ENCODE measurements at places on chromosomes 7 and 10.
A peak's percentile ranks its signal among the peaks of the same experiment; 100 is the strongest.

GRCh38 chr7:149716932-149717307 lies 56.5 kb downstream of the ZNF467 start:
- DNase-seq = no peak

DNA sequence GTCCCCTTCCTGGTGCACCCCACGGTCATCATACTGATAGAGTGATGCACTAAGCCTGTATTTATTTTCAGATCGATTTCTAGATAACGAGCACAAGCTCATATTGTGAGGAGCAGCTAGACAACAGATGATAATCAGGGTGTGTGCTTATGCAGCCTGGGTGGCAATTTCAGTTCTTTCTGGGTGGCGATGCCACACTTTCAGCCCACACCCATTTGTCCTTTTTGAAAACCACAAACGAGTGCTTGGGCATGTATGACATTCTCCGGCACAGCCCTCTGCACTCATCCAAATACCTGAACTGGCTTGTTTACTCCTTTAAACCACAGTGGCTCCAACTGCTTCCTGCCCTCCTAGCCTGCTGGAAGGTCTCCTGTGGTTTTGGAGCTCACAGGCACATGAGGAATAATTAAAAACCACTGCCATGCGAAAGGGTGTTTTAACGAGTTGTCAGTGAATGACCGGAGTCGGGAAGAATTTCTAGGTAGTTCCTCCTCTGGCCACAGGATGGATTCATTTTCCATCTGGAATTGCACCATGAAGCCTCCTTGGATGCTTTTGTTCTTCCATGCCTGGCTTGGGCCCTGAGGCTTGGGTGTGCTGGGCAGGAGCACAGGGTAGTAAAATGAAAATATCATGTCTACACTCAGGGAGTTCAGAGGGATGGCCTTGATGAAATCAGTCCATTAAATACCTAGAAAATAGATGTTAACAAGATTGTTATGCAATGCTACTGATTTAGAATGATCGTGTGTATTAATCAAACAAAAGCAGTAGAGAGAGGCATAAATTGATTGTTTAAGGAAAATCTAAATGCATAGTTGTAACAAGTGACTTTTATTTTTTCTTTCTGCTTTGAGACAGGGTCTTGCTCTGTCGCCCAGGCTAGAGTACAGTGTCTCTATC lies 52.4 kb upstream of the ITGB1 start:
- peak; percentile 14 for DNase-seq

DNA sequence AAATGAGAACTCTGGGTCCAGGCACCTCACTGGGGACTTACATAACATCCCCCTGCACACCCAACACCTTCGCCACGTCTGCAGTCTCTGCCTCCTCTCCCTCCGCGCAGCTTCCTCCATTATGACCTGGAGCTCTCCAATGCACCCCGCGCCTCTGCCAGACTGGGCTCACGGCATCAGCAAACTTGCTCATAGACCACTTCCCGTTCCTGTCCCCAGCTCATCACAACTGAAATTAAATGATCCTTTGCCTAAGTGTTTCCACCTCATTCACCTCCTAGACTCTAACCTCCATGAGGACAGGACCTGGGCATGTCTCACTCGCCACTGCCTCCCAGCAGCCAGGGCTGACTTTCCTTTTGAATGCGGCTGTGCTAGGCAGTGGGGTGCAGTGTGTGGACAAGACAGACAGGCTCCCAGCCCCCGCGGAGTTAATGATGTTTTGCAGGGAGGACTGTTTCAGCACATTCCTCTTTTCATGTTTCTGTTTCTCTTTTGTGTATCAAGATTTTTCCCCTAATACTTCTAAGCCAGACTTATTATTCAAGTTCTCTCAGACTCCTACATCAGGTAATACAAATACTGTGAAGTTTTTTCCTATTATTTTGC lies 18.8 kb downstream of the CHST15 start:
- no peak for DNase-seq

- DNase-seq = no peak
Observed at GRCh38 chr7:42960762-42961161, 28.6 kb downstream of the MRPL32 start.

DNA sequence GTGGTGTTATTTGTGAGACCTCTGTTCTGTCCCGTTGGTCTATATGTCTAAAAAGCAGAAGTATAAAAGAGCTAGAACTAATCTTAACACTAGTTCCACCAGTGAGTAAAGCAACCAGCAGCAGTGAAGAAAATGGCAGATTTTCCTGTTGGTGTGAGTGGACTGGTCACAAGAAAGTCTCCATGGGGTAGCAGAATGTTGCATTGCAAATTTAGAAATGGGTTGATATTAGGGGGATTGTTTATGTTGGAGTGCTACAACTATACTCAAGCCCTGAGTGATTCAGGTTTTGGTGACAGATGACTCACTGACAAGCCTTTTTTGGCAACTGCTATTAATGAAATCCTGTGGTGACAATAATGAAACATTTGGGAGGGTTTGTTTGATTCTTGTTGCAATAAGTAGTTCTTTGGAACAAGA lies 5.6 kb downstream of the AVL9 start:
- DNase-seq = no peak

GRCh38 chr7:117982071-117983055 lies 109.1 kb upstream of the CTTNBP2 start:
- no peak for DNase-seq

DNA sequence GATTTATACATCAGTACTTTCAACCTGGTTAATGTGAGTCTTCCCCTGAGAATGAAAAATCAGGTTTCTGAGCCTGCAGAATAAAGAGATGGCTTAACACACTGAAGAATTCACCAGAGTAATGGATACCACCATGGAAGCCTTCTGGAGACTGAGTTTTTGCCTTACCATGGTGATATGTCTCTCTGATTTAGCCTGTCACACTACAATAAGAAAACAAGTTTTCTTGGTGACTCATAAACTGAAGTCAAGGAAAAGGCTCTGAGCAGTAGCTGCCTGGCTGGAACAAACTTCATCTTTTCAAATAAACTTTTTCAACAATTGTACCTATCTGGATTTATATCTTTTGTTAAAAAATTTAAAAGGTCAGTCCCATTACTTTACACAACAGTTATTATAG lies 229.0 kb downstream of the PRPF18 start:
- no peak for DNase-seq

GRCh38 chr10:12180221-12180974 lies 15.3 kb downstream of the NUDT5 start:
- no peak for DNase-seq

GRCh38 chr7:155545348-155545747 lies 1.0 kb downstream of the CNPY1 start:
- DNase-seq = no peak

- no peak for DNase-seq
Observed at GRCh38 chr7:83643739-83644138, 5.2 kb downstream of the SEMA3E start.

GRCh38 chr10:113454341-113455061 lies 98.4 kb upstream of the HABP2 start:
- no peak for DNase-seq

DNA sequence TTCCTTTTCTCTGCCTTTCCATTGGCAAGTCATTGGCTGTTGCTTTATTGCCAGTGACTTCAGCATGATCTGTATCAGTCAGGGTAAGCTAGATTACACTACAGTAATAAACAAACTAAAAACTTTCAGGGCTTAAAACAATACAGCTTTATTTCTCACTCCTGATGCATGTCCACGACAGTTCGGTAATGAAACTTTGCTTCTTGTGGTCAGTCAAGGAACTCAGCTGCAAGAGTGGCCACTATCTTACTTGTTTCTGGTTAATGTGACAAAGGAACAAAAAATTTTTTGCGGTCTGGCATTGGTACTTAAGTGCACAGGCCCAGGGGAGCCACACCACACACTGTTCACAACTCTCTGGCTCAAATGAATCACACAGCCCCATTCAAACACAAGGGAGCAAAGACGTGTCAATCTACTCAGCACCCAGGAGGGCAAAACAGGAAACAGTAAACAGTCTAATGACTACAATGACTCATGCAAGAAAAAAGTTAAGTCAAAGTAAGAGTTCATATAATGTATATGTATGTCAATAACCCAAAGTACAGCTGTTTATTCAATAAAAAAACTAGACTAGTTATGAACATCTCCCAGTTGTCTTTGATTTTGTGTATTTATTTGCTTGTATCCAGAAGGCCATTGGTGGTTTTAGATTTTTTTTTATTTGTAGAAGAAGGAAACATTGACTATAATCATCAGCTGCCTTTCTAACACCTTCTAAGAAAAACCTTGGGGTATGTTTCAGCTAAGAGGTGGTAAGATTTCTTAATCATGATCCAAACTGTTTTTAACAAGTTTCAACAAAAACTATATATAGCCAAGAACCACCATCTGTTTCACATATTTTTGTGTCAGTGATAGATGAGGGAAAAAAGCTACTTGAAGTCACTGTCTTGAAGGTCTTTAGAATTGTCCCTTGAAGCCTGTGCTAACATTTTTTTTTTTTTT lies 134.4 kb upstream of the FAM3C start:
- peak; percentile 9 for DNase-seq

Measured in effector memory CD4-positive, alpha-beta T cell (primary cell).